ENCODE measurements at places on chromosomes 7 and 10.
A peak's percentile ranks its signal among the peaks of the same experiment; 100 is the strongest.

DNA sequence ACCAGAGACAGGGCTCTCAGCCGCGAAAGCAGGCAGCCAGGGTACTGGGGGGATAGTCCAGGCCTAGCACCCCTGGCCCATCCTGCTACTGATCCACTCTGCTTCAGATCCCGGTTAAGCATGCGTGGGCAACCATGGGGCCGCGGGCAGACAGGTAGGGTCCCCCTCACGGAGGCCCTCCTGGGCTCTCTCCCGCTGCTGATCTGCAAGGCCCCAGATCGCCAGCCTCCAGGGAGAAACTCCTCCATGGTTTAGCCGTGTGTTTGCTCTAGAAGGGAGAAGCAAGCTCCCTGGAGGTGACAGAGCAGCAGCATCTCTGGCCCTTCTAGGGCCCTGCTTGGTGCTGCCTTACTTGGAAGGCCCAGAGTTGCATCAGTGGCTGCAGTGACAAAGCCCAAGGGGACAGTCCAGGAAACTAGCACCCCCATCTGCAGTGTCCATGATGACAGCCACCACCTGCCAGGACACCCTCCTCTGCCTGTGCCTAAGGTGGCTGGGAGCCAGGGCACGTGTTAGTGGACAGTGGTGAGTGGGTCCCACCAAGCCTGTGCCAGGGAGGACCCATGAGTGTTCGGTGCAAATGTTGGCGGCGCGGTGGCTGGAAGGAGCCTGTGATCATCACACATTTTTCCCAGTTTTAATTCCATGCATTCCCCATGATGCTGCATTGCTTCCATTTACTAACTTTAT lies 29.2 kb downstream of the CALML5 start:
- no peak for DNase-seq

DNA sequence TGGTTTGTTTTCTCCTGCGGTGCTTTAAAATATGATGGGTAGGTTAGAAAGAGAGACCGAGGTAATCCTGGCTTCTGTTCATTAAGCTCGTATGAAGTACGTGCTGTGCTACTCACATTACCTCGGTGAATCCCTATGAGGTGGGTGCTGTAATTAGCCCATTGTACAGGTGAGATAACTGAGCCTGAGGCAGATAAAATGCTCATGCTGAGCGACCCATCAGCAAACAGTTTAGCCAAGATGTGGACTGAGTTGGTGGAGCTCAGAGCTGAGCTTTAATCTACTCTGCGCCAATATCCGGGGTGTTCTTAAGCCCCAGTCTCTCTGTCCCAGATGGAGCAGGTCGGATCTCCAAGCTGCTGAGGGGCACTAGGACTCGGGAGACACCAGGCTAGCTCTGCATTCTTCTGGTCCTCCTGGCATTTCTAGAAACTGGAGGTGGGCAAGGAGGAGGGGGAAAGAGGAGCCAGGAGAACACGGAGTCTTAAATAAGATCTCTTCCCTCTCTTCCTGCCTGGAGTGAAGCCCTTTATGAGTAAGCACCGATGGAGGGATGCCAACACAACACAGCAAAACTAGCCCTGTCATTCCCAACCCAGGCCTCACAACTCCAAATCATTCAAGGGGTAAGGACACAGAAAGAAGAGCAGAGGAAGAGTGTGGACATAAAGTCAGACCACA lies 458.5 kb downstream of the KCNMA1 start:
- DNase-seq: no peak

DNA sequence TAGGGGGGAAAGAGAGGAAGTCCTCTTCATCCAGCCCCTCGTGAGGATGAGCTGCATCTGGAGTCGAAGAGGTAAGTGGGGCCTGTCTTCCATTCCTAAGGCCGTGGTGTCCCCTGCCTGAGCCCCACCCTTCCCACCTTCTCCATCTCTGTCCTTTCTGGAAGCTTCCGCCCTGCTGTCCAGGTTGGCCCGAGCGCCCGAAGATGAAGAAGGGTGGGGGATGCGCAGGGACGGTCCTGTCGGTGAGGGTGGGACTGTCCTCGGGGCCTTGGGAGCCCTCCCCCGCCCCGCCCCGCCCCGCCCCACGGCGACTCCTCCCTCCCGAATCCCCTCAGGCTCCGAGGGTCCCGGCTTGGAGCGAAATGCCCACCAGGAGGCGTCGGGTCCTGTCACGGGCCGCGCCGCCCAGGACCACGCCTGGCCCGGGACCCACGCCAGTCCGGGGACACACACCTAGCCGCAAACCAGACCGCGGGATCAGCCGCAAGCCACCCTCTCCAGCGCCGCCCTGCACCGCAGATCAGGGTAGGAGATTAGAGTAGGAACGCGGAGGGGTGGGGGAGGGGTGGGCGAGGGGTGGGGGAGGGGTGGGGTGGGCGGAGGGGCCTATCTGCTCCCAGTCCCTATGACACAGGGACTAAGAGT lies 15.3 kb downstream of the GPRIN2 start:
- DNase-seq: no peak

DNA sequence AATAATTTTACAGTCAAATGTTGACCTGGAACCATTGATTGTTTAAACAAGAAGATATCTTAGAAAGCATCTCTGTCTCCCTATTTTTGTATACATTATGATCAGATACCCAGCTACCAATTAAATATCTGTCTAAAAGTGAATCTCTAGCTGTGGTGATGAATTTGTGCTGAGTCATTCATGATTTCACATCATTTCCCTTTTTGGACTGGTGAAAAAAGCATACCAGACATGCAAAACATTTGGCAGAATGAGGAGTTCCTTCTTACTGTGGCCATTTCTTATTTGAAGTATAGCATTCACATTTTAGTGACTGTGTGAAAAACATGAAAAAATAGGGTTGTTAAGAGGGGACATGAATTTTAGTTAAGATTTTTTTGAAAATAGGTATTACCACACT lies 98.0 kb upstream of the GATA3 start:
- no peak for DNase-seq

DNA sequence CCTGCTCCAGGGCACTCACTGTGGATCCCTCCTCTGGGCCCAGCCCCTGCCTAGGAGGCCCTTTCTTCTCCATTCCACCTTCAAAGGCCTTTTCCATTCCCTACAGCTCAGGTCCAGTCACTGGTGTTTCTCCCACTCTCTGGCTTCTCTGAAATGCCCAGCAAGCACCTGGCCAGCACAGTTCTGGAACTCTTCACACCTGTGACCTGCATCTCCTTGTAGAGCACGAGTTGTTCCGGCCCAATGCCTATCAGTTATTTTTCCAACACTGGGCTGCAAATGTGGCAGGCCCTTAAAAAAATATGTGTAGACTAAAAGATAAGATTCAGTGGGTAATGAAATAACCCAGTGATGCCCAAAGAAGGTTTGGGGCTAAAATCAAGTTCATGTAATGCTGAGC lies 87.1 kb downstream of the PRLHR start:
- DNase-seq: no peak

DNA sequence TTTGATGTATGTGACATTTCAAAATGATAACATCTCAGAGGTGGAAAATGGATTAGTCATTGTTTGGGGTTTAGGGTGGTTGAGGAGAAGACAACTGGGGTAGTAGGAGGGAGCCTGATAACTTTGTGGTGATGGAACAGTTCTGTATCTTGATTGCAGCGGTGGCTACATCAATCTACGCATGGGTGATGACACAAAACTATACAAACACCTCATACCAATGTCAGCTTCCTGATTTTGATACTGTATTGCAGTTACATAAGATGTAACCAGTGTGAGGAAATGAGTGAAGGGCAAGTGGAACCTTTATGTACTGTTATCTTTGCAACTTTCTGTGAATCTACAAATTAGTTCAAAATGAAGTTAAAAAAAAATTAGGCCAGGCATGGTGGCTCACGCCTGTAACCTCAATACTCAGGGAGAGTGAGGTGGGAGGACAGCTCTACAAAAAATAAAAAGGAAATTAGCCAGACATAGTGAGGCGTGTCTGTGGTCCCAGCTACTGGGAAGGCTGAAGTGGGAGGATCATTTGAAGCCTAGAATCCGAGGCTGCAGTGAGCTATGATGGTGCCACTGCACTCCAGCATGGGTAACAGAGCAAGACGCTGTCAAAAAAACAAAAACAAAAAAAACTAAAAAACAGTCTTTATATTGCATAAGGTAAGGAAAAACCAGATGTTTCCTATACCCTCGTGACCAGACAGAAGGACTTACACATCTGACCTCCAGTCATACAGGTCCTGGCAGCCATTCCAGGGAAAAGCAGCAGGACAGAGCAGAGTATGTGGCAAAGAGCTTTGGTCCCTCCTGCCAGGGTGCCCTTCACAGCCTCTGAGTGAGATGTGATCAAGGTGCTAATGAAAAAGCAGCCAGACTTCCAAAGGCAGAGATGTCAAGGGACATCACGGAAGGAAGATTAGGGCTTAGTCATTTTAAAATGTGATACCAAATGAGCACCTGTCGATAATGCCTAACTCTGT lies 50.8 kb downstream of the CYTH3 start:
- DNase-seq: peak; percentile 53

DNA sequence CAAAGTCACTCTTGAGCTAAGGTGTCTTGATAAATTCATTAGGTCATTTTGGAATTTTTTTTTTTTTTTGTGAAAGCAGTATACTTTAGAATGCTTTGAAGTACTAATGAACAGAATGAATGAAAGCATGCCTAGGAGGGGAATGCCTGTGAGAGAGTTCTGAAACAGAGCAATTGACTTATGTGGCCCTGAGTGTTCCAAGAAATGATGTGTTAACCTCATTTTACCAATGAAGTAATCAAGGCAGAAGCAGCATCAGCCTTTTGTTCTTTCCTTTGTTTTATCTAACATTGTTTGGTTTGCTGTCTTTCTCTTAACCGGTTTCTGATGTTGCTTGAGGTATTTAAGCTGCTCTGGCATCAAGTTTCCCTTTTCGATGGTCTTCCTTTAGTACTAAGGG lies 154.6 kb upstream of the HGF start:
- DNase-seq: no peak

- no peak for DNase-seq
These were observed 97.6 kb downstream of the TCERG1L start for GRCh38 chr10:131213741-131214505.

DNA sequence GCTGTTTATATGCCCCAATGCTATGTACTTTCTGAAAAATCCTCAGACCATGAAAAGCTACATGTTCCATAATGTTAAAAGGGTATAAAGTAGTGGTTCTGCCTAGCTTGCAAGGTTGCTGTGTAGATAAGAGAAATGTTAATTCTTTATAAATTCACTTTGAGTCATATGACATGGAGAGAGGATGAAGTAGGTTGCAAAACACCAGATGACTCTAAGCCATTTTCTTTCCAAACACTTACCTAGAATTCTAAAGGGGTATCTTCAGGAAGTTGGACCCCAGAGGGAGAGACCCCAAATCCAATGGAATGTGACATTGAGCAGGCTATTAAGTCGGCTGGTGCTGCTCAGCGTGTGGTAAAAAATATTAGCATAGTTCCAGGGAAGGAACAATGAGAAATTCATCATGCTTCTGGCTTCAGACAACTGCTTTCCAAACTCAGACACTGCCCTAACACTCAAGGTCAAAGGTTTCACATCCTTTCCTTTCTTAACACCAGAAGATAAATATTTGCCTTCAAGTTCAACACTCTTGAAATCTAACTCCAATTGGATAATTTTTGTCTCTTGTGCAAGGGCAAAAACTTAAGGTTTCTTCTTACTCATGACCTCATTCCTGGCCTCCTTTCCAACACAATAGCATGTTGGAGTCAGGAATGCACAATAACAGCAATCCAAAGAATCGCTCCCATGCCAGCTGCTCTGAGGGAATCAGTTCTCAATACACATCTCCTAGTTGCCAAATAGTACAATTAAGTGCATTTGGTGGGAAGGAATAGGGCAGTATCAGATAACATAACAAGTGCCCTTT lies 100.7 kb upstream of the AFAP1L2 start:
- DNase-seq: no peak

DNA sequence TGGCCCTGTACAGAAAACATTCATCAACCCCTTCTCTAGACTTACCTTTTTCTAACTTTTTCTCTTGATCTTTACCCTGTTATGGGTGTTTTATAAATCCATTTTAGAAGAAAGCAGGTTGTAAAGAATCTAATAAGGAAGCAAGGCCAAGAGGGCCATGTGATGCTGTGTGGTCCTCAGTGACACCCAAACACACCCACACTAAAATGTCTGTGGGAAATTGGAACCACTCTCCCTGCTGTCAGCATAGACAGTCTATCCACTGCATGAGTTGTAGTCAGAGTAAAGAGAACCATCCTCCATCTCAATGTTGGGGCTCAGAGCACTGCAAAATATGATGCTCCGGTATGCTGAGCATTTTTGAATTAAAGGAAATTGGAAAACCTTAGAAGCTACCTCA lies 235.5 kb downstream of the SKIDA1 start:
- DNase-seq: no peak

GRCh38 chr7:151455690-151456089 lies 15.7 kb upstream of the CRYGN start:
- DNase-seq: no peak

GRCh38 chr7:44375926-44376342 lies 50.5 kb upstream of the CAMK2B start:
- no peak for DNase-seq

GRCh38 chr7:158556721-158557440 lies 30.7 kb downstream of the PTPRN2 start:
- DNase-seq: no peak

GRCh38 chr10:43809211-43809930 lies 160.7 kb upstream of the ZNF32 start:
- no peak for DNase-seq

- no peak for DNase-seq
These were observed 589 bp upstream of the RAPGEF5 start for GRCh38 chr7:22357311-22358175.

DNA sequence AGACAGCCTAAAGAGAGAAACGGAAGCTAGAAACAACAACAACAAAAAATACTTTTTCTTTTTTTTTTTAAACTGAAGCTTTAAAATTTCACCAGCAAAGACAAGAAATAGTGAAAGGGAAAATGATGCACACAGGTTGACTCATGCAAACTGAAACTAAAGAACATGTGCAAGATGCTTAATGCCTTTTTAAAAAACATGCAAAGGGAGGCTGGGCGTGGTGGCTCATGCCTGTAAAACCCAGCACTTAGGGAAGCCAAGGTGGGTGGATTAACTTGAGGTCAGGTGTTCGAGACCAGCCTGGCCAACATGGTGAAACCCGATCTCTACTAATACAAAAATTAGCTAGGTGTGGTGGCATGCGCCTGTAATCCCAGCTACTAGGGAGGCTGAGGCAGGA lies 15.1 kb upstream of the CUBN start:
- DNase-seq: peak; percentile 11

- DNase-seq: no peak
These were observed 971.7 kb downstream of the ANKRD7 start for GRCh38 chr7:119196183-119196582.

Measured in CD4-positive, alpha-beta T cell treated with Interleukin-21 for 1 hour (primary cell).